Fibroblast of skin of right quadriceps (primary cell): ENCODE measurements at places on chromosomes 2 and 18.

- DNase-seq = peak; percentile 79
Observed at GRCh38 chr2:46967990-46968647, 52.5 kb upstream of the MCFD2 start.

DNA sequence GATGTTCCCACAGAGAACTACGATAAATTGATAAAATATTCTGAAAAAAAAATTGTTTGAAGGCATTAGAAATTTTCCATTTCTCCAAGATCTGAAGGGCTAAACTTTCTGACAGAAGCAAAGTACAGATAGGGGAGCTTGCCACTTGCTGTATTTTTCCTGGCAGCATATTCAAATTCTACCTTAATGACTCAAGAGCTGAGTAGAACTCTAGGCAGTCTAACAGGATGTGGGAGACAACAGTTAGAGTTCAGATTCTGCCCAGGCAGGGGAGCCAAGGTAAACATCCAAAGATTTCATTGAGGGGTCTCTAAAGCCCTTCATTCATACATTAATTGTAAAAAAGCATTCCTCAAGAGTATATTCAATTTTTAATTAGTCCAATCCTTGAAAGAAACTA, 46.0 kb upstream of the RIT2 start:
- peak; percentile 34 for DNase-seq

DNA sequence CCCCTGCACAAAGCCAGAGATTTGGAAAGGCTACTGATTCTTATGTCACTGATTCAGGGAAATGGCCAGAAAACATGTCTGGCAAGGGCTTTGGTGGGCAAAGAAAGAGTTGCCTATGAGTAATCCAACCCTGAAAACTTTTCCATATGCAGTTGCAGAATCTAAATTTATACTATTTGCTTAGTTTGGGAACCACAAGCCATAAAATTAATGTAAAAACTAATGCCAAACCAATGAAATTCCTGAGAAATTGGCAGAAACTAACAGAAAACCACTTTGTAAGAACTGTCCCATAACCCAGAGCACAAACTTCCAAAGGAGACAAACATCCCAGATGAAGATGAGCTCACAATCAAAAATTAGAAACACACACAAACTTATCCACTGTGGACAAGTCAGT, 48.8 kb downstream of the TCF4 start:
- peak; percentile 72 for DNase-seq

- no peak for DNase-seq
Observed at GRCh38 chr2:27081984-27082772, 3.8 kb downstream of the EMILIN1 start.

DNA sequence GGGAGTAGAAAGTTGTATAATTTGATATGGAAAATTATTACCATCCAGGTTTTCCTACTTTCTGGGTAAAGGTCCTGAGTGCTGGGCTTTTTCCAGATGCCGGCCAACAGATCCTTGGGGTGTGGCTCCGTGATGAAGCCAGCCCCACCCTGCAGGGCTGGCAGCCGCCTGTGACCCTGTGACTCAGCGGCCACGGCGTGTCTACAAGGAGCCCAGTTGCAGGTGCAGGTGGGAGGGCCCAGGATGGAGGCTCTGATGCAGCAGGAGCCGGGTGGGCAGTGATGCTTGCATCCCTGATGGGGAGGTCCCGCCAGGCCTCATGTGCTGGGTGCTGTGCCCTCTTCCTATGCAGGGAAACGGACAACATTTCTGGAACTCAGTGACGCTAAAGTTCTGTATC, 96.0 kb upstream of the ALKAL2 start:
- no peak for DNase-seq

DNA sequence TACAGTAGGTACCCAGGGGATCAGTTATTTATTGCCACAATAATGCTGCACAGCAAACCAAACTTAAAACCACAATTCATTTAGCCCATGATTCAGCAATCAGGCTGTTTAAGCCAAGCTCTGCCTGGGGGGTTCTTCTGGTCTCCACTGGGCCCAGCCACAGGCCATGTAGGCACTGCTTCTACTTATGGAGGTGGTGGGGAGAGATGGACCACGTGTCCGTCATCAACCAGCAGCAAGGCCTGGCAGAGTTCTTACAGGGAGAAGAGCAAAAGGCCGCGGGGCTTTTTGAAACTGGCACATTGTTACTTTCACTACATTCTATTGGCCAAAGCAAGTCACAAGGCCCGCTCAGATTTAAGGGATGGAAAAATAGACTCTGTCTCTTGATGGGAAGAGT, 76.3 kb upstream of the DAPL1 start:
- DNase-seq = no peak

DNA sequence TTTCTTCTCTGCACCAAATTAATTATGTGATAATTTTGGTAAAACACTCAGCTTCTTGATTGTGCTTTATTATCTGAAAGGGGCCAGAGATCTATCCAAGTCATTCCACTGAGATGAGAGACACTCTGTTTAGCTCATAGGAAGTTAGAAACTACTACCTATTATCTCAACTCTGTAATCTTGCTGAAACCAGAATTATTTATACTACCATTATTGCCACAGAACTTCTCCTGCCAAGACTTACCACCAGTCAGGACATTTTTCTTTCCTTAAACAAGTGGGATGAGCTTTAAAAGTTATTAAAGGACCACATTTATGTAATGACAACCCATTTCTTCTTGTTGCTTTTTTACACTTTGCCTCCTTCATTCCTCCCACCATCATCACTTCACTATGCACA, 855.6 kb upstream of the PIK3C3 start:
- DNase-seq = no peak

DNA sequence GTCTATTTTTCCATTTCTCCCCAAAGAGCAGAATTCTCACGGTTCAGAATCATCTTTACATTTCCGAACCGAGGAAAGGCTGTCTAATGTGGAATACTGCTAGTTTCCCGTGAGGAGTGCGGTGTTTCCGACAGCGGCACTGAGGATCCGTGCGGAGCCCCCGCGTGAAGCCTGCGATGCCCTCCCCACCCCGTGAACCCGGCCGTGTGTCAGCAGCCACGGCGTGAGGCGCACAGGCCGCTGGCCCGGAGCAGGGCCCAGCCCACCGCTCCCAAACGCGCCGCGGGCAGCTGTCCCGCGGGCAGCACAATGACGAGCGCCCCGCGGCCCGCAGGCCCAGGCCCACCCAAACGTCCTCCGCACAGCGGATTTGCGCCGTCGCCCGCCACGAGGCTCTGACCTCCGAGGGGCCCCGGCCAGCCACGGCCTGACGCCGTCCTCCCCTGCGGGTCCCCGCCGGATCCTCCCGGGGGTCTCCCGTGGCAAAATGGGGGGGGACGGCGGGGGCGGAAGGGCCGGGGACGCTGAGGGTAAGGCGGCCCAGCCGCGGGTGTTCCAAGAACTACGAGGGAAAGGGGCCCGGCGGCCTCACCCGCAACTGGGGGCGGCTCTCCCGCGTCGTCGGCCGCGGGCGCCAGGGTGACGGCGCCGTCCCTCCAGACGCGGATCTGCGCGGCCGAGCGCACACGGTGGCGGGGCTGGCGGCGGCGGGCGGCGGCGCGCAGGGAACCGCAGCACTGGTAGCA, 796 bp downstream of the SPIRE1 start:
- peak; percentile 37 for DNase-seq

- peak; percentile 95 for DNase-seq
Observed at GRCh38 chr2:58140508-58141072, 94.0 kb downstream of the VRK2 start.

GRCh38 chr2:197300139-197300538, 10.4 kb downstream of the ANKRD44 start:
- no peak for DNase-seq

DNA sequence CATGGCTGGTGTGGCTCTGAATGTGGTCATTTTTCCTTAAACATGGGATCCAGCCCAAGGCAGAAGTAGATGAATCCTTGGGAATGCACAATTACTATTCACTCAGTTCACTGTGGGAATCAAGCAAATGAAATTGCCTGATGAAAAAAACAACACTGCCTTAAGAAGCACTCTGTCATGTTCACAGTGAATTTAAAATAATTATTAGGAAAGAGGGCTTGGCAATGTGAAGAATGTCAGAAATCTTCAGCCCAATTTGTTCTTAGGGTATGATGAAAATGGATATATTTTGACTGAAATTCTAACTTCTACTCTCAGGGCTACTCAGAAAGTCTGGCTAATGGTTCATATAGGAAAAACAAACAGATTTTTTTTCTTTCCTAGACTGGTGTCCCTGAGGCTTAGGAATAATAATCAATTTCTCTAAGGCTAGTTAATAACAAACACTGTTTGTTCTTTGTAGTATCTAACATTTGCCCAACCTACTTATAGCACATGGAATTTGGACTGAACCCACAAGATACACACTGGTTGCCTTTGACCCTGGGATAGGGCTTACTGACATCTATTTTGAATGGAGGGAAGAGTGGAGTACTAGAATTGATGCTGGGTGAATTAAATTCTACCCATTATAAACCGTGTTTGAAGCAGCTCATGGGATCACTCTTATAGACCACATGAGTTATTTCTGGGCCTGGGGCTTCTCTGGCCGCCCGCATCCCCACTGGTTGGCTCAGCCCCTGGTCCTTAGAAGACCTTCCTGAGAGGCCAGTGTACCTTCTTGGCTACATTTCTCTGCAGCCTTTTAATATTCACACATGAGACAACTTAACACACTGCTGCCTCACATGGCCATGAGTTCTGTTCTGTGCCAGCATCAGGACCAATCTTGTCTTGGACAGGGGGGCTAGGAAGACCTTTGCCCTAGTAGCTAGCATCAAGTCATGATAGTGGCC, 8.3 kb upstream of the MRPL33 start:
- peak; percentile 53 for DNase-seq

DNA sequence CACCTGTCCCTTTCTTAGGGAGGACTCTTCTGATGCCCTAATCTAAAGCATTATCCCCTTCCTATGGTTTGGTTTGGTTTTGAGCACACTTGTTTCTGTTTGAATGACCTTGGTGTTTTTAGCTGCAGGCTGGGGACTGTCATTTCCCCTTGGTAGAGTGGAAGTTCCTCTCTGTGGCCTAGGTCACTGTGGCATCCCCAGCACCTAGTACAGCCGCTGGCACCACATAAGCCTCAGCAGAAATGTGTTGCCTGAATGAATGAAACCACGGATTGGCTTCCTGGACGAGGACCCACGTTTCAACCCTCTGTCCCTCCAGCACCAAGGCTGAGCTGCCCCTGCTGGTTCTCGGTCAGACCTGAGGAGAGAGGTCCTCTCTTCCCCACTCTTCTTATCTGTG, 159.9 kb downstream of the CTIF start:
- DNase-seq = no peak
